Activated CD4-positive, alpha-beta T cell treated with anti-CD3 and anti-CD28 coated beads, Interleukin-2, amount 50 U/mL, for 24 hours (primary cell): ENCODE measurements at places on chromosomes 1 and 21.
A peak's percentile ranks its signal among the peaks of the same experiment; 100 is the strongest.

DNA sequence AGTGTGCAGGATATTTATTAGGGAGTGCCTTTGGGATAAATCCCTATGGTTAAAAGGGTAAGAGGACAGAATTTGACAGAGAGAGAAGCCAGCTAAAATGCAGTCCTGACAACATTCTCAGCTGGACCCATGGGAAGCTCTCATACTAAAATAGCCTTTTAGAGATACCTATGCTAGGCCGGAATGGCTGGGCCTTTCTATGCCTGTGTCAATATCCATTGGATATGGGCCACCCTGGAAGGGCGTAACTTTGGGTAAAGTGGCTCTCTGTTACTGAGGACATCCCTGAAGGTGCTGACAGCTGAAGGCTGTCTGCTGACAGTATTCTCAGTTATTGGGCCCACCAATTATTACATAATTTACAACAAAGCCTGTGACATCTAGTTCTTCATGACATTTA is 613.0 kb upstream of the B3GALT2 start:
- DNase-seq: no peak

GRCh38 chr1:237736372-237737029 is 154.2 kb downstream of the ZP4 start:
- no peak for DNase-seq

GRCh38 chr1:34052565-34052964 is 112.5 kb downstream of the CSMD2 start:
- DNase-seq: no peak

GRCh38 chr1:203769505-203770343 is 4.7 kb downstream of the LAX1 start:
- DNase-seq: no peak

GRCh38 chr1:97461782-97462181 is 459.1 kb downstream of the DPYD start:
- DNase-seq: no peak

DNA sequence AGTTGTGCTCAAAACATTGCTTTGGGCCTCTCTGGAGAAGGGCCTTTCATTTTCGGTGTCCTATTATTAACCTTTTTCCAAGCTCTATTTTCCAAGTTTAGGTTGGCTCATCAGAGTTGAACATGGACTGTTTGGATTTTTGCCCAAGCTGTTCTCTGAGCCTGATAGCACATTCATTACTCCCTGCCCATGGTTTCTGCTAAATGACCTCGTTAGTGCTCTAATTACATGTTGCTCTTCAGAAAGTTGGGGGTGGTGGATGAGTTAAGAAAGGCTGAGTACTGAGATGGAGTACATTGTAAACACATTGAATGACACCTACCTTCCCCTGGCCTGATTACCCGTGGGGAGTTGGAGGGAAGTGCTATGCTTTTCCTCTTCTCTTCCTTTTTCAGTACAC is 38.9 kb downstream of the LMO4 start:
- no peak for DNase-seq

GRCh38 chr1:172537366-172537765 is 4.4 kb downstream of the SUCO start:
- no peak for DNase-seq

- DNase-seq: peak; percentile 83
Measured at GRCh38 chr1:9289090-9289534, 3.6 kb upstream of the SPSB1 start.

DNA sequence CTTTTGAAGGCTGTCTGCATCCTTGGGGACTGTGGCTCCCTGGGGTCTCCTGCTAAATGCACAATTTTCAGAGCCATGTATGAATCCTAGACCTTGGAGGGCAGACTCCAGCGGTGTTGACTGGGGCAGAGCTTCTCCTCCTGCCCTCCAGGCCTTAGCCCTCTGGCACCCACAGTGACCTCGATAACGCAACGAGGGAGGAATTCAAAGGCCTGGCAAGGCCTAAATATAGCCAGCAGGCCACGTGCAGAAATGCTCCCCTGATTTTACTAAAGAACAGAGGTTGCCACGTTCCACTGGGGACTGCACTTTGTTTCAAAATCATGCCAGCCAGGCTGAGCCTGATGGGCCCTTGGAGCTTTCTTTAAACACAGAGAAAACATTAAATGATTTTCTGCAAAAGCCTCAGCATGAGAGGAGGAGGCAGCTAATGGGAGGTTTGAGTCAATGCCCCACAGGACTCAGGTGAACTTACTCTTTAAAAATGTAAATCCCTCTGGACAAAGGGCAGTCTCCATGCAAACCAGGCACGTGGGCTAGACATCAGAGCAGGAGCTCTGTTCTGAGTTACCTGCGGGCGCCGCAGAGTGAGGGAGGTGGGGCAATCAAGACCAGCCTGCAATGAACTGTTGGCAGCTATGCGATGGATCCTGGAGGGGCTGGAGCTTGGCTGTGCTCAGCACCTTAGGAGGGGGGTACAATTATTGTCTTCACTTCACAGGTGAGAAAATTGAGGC is 28.0 kb downstream of the GRIK3 start:
- no peak for DNase-seq

DNA sequence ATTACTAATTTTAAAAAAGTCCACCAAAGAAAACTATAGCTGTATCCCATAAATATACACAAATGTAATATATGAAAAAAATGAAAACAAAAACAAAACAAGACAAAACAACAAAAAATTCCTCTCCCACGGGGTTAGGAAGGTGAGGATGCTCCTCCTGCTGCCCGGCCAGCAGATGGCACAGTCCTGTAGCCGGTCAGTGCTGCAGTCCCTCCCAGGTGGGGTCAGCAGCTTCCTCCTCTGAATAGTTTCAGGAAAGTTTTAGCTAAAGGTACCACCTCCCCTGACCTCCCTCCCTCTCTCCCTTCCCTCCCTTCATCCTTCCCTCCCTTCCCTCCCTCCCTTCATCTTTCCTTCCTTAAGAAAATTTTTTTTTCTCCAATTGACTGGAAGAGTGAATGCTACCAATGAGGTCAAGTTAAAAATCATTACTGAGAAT is 67.8 kb upstream of the BCL10 start:
- no peak for DNase-seq

DNA sequence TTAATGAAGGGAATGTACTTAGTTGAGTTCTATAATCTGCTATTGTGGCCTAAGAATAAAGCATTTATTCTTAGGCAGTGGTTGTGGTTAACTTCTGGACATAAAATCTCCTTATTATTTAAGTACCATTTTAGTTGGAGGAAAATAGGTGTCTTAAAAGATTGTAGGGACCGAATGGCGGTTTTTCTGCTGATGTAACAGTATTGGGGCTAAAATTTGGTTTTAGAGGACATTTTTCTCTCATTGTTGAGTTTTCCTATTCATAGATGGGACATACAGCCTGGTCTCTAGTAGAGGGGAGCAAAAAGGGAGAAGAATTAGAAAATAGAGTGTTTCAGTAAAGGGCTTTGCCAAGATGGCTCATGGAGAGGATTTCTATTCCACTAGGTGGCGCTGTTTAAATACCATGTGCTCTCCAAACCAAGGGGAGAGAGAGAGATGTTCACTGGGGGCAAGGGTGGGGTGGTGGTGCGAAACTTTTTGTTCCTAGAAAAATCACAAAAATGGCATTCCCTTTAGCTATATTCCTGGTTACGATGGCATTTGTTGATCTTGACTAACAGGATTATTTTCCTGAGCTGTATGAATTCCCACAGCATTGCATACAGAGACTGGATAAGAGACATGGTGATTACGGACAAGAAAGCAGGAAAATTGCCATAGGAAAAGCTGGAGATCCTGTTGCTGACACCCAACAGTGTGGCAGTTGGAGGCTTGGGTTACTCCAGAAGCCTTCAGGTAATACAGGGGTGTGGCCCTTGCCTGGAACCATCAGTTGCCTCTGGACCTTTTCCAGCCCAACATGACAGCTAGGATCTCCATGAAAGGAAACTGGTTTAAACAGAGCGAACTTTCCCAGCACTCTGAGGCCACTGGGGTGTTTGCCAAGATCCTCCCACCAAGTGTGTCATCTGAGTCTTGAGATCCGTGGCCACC is 18.2 kb upstream of the FCGR2A start:
- no peak for DNase-seq

GRCh38 chr21:14763695-14764064 is 217.6 kb upstream of the SAMSN1 start:
- DNase-seq: no peak

GRCh38 chr1:66607458-66607857 is 73.5 kb downstream of the SGIP1 start:
- no peak for DNase-seq

DNA sequence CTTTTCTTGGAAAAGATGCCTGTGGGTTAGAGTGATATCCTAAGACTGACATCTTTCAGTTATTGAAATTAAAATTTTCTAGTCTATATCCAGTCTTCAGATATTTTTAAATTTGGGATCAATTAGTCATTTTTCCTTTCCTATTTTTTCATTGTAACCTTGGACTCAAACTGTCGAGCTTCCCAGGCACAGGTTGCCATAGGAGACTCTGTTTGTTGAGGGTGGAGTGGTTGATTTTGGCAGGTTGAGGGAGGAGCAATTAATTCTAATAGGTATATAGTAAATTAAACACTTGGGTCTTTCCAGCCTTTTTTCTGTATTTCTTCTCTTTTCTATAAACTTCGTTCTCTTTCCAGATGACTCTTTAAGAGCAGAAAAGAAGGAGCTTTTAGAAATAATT is 326.8 kb downstream of the ASTN1 start:
- no peak for DNase-seq

DNA sequence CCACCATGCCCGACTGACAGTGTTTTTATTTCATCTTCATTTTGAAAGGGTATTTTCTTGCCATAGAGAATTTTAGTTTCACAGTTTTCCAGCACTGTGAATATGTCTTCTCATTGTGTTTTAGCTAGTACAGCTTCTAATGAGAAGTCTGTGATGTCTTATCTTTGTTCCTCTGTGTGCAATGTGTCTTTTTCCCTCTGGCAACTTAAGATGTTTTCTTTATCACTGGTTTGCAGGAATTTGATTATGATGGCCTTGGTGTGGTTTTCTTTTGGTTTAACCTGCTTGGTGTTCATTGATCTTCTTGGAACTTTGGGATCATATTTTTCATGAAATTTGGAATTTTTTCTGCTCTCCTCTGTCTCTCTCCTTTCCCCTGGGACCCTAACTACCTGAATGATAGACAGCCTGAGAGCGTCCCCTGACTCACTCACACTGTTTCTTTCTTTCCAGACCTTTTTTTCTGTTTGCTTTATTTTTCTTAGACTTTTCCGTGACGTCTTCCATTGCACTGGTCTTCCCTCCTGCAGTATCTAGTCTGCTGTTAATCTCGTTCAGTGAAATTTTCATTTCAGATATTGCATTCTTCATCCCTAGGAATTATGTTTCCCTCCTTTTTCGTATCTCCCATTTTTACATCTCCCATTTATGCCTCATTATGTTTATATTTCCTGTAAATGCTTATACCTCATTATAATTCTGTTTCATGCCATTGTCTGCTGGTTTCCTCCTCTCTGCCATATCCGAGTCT is 48.5 kb downstream of the PDE9A start:
- DNase-seq: no peak

DNA sequence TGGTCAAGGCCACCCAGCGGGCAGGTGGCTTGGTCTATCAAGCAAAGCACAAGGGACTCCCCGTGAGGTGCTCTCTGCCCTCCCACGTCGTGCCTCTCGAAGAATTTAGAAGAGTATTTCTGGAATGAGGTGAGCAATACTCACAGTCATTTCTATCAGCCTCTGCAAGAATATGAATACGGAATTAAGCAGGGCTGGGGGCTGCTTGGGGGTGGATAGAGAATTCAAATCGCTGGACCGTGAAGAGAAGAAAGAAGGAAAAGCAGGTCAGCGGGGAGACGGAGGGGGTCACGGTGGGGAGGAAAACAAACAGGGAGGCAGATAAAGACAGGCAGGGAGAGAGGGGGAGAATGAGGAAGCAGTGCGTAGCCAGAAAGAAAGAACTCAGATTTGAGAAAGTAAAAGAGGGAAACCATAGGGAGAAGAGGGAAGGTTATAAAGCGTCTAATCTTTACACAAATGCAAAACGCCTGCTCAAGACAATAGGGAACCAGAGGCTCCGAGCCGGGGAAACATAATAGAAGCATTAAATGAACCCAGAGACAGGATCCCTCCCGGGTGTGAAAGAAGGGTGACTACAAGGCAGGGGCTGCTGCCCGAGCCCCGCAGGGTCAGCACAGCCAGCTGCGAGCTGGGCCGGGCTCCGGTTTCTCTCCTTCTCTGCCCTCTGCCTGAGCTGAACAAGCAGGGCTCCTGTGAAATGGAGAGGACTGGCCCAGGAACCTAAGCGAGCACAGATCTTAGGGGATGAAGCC is 2.1 kb upstream of the EDN2 start:
- DNase-seq: no peak

DNA sequence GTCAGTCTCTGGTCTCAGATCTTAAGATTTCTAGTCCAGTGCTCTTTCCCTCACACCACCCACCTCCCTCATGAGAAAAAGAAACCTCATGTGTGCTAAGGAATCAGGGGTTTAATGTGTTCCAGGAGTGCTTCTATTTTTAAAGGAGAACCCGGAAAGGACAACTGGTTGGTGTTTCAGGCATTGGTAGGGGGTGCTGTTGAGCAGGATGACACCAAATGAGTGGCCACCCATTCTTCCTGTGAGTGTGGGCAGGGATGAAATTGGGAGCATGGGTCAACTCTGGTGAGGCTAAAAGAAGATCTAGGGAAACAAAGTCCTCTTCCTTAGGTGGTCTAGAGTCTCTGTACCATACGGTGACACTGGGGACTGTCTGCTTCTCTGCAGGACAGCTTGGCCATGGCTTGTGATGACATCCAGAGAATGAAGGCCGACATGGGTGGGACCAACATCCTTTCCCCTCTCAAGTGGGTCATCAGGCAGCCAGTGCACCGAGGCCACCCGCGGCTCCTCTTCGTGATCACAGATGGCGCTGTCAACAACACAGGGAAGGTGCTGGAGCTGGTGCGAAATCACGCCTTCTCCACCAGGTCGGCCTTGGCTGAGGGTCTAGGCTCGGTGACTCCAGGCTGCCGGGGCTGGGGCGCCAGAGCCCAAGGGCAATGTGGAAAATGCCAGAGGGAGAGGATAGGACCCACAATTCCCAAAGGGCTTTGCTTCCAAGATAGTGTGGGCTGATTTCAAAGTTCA is 39.3 kb downstream of the VWA5B1 start:
- DNase-seq: no peak
